ENCODE measurements at places on chromosomes 1 and 21.

DNA sequence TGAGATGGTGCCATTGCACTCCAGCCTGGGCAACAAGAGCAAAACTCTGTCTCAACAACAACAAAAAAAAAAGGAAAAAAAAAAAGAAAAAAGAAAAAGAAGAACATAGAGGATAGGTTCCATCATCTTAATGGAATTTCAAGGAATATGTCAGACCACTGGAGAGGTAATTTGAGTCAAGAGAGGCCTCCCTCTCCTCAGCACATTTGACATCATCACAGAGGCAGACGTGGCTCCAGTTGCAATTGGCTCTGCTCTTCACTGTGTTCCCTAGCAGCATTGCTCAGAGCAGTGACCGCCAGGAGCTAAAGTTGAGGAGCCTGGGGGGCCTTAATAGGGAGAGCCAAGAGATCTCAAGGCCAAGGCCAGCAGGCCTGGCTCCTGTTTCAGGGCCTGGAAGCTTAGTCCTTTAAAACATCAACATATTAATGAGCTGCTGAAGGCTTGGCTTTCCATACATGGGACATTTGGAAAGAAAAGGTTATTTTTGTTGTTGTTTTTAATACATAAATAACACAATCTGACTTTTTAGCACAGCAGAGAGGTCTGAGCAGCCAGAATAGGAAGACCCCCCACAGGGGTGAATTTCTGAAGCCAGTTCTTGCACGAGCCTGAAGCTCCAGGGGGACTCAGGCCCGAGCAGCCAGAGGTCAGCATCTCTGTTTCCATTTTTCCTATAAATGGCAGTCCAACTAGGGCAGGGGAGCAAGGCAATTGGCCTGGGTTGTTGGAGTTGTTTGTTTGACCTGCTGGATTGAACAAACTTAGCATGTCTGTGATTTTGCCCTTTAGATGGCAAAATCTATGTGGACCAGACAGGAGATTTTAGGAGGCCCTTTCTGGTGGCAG, 118.3 kb upstream of the FGGY start:
- no peak for DNase-seq

- no peak for DNase-seq
Measured at GRCh38 chr1:87650306-87650705, 321.6 kb downstream of the LMO4 start.

DNA sequence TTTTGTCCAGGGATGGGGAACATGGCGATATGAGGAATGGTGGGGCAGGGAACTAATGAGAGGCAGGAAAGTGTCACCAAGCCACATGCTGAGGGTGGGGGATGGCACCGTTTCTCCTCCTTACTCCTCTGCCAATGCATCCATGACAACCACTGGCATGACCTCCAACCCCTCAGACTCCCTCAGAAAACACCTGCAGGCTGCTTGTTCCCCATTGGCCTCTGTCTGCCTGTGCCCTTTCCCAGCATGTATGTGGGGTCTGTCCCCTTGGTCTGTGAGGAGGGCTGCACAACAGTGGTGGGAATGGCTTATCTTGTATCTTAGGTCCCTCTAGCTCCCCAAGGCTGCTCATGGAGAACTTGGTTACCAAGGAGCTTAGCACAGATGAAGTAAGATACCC, 137.2 kb upstream of the NGF start:
- no peak for DNase-seq

GRCh38 chr21:32307706-32308105, 9.1 kb downstream of the MRAP start:
- DNase-seq: no peak

GRCh38 chr1:221620437-221621384, 121.2 kb downstream of the DUSP10 start:
- DNase-seq: no peak

- no peak for DNase-seq
Measured at GRCh38 chr1:182133181-182133580, 71.7 kb upstream of the ZNF648 start.

DNA sequence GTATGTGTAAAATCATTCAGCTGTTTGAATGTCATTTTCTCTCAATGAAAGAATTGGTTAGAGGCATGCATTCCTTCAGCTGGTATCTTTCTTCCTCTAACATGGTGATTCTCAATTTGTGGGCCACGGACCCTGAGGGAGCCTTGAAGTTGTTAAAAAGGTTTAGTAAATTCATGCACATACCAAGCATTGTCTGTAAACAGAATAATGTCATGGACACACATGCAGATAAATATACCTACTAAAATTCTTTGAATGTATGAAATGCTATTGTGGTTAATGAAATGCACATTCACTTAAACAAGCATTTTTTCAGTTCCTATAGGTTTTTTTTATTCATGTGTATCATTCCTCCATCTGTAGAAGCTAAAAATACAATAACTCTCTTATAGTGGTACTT, 65.4 kb downstream of the PBX1 start:
- DNase-seq: no peak

- DNase-seq: peak; percentile 68
Measured at GRCh38 chr21:44304011-44304616, 4.3 kb downstream of the PFKL start.

DNA sequence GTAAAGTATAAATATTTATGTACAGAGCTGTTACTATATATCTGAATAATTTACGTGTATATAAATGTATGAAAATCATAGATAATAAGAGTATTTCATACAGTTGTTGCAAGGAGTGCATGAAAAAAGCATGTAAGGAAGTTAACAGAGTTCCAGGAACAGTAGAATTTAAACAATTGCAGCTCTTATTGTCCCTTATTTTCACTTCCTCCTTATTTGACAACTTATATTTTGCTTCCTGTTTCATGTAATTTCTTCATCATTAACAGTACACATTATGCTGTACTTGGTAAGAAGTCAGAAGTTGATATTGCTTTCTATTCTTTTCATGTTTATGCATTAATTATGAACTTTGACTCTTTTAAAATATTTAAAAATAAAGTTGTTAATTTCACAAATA, 681.5 kb downstream of the LRRIQ3 start:
- no peak for DNase-seq

GRCh38 chr1:35660581-35661473, 19.5 kb upstream of the PSMB2 start:
- DNase-seq: no peak

- no peak for DNase-seq
Measured at GRCh38 chr1:14939527-14940284, 213.8 kb upstream of the TMEM51 start.

- DNase-seq: no peak
Measured at GRCh38 chr1:158068918-158069317, 75.5 kb downstream of the KIRREL1 start.

GRCh38 chr1:198932351-198932991, 293.6 kb downstream of the PTPRC start:
- no peak for DNase-seq

DNA sequence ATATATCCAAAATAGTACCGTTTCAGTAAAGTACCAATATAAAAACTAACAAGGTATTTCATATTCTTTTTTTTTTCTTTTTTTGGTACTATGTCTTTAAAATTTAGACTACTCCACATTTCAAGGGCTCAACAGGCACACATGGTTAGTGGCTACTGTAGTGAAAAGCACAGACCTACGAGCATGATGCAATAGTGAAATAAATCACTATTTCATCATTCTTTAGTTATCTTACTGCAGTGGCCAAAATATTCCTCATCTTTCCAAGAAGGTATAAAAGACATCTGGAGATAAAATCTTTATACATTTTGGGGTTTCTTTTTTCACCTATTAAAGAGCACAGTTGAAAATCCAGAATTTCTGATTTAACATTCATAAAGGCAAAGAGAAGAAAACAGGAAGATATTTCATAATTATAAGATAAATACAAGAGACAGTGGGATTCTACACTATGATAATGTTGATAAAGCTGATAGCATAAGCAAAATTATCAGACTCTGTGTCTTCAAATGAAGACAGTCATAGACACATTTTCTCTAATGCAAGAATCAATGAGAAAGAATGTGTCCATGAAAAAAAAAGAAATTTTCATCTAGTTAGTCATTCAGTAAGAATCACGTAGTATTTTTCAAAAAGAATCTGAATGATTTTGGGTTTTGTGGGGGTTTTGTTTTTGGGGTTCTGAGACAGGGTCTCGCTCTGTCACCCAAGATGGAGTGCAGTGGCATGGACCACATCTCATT, 41.9 kb downstream of the CEP170 start:
- no peak for DNase-seq

- no peak for DNase-seq
Measured at GRCh38 chr1:238752327-238752726, 634.0 kb upstream of the CHRM3 start.

DNA sequence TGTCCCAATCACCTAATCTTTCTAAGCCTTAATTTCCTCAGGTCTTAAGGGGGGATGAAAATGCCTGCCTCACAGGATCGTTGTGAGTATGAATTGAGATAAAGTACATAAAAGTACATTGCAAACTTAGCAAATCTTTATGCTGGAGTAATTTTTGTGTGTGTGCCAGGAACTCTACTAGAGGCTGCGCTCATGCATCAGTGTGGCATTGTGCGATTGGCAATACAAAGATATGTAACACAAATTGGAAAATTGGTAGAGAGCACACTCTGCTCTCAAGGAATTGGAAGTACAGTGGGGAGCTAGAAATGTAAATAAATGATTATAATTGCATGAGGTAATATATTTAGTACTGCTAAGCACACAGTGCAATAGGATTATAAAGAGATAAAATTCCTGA, 398.3 kb downstream of the DUSP10 start:
- no peak for DNase-seq

DNA sequence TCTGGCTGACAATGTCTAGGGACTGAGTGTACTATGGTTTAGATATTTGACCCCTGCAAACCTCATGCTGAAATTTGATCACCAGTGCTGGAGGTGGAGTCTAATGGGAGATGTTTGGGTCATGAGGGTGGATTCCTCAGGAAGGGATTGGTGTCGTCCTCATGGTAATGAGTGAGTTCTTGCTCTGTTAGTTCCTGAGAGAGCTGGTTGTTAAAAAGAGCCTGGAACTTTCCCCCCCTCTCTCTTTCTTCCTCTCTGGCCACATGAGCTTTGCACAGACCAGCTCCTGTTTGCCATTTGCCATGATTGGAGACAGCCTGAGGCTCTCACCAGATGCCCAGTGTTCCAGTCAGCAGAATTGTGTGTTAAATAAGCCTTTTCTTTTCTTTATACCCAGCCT, 36.6 kb upstream of the CNIH3 start:
- DNase-seq: no peak

- DNase-seq: no peak
Measured at GRCh38 chr1:116737855-116738321, 16.3 kb upstream of the CD2 start.

DNA sequence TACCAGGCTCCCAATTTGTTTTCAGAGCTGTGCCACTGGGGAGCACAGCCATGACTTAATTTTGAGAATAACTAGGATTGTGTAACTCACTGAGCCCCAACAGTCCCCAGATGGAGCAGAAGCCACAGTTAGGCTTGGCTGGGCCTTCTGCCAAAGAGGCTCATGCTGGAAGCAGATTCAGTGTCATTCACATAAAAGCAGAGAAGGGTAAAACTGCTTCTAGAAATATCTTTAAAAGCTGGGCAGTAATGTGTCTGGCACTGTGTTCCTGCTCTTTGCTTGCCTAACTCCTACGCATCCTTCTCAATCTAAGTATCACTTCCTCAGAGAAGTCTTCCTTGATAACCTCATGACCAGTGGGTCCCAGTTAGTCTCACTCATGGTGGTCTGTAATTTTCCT, 20.3 kb downstream of the STK40 start:
- DNase-seq: peak; percentile 44

- no peak for DNase-seq
Measured at GRCh38 chr1:37483785-37484184, 9.4 kb downstream of the ZC3H12A start.

DNA sequence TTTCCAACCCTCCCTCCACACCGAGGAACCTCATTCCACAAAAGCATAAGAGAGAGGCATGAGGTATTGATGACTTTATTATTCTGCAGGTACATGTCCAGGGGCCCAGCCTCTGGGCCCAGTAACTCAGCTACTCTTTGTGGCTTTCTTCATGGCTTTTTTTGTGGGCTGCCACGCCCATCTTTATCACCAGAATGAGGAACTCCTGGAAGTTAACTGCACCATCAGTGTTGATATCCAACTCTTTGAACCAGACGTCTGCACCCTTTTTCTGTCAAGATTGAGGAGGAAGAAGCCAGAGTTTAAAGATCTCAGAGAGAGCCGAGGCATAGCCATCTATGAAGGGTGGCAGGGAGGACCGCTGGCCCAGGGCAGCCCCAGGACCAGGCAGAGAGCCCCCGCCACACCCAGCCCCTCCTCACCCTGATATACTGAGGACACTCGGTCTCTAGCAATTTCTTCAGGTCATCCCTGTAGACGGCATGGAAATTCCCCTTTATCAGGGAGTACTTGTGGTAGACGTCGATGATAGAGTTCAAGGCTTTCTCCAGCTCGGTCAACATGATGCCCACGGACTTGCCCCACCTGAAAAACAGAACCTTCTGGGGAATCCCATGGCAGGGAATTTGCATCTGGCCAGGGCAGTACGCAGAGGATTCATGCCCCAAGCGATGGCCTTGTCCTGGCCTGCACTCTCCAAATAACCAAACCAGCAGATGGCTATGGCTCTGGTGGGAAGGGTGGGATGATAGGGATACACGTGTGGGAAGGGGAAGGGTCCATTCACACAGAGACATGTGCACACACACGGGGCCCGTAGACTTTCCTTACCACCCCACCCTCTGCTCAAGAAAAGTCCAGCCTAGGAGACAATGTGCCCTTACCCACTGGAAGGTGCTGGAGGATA, 647 bp downstream of the S100A8 start:
- no peak for DNase-seq

DNA sequence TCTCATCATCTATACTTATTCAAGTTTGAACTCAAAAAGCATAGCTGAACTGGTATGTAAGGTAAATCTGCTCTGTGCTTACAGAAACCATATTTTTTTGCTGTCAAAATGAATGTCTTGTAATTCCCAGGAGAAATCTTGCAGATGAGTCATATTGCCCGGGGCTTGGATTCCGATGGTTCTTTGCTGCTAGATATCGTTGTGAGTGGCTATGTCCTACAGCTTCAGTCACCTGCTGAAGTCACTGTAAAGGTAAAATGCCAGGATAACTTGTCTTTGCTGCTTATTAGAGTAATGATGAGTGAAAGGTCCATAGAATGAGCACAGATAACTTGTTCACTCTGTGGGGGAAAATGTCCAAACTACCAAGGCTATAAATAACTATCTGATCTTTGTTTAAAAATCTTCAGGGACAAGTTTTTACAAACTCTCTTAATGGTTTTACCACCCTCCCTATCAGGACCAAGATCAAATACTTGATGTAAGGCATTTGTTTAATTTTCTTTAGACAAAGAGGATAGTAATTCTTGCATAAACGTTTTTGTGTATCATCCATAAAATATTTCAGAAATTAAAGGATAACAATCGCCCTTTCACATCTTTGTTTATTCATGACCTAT, 222.3 kb downstream of the TPR start:
- DNase-seq: no peak

Data from nucleus accumbens (tissue), 56 donors.